Keratinocyte (primary cell): ENCODE measurements at places on chromosomes 4 and X. TPM values are rescaled to one million over a fixed set of nuclear protein-coding genes. Genes with fewer than 3 reads are reported as not detected.

GLRB gene
- polyA plus RNA-seq, result 0.77 to 1.0 TPM (median 0.80 TPM) in 3 replicates

PNMA3 gene
- polyA plus RNA-seq, result 0.03 TPM in 1 of 3 replicates, not detected in the others

RBM47 gene
- polyA plus RNA-seq, result 6.8 to 7.2 TPM (median 6.9 TPM) in 3 replicates

ERCC6L gene
- polyA plus RNA-seq, result 0.52 to 4.1 TPM (median 3.4 TPM) in 3 replicates

USP27X gene
- 2.8 to 3.1 TPM (median 3.0 TPM) in 3 replicates for polyA plus RNA-seq

SLC9B1 gene
- 0.07 to 0.26 TPM in 2 of 3 replicates, not detected in the other for polyA plus RNA-seq

CXCL13 gene
- not detected in 3 replicates for polyA plus RNA-seq

SMIM10L2A gene
- 0.31 to 1.3 TPM (median 0.49 TPM) in 3 replicates for polyA plus RNA-seq

ZBTB33 gene
- polyA plus RNA-seq, result 7.3 to 13.4 TPM (median 10.2 TPM) in 3 replicates

GAGE12H gene
- not detected in 3 replicates for polyA plus RNA-seq

- no peak for DNase-seq
Observed at GRCh38 chr4:40455340-40455902, 120.3 kb downstream of the CHRNA9 start.

GRCh38 chrX:127138218-127138617 lies 318.7 kb downstream of the PRR32 start:
- DNase-seq, result no peak

- no peak for DNase-seq
Observed at GRCh38 chrX:72094894-72095293, 36.8 kb downstream of the RTL5 start.

DNA sequence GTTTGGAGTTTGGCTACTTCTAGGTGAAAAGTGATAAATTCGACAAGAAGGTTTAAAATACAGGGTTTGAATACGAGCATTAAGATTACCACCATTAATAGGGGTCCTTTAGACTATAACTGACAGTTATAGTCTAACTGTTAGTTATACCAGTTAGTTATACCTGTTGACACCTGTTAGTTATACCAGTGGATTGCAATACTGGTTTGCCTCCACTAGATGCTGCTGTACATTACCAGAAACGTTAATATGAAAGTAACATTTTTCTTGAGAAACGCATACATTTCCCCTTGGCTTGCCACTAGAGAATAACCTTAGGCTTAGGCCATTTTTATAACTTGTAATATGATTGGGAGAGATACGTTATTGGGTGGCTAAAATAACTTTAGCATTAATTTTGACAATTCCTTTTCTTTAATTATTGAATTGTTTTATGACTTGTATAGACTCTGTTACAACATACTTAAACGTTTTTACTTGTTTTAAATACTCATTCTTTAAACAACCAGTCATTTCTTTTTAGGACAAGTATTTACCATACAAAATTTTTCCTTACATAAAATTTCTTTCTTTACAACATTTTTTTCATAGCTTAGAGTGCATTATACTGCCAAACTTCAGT lies 911.2 kb downstream of the FSTL5 start:
- no peak for DNase-seq

GRCh38 chr4:151906438-151906837 lies 145.6 kb upstream of the GATB start:
- no peak for DNase-seq

DNA sequence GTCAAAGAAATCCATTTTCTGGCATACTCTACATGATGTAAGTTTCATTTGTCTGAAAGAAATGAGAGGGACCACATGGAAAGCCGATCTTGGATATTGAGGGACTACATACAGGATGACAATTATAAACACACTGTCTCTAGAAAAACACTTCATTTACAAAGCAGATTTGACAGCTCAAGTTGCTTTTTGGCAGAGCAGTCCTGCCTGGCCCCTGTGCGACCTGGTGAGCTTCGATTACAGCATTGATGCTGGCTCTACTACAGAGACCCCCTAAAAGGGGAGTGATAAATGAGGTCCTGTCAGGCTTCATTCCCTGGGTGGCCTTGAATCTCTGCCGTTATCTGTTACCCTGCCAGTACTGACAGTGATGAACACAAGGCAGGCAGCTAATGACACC lies 215.2 kb upstream of the NOCT start:
- DNase-seq, result no peak

- no peak for DNase-seq
Observed at GRCh38 chr4:55356991-55357461, 11.0 kb downstream of the SRD5A3 start.

DNA sequence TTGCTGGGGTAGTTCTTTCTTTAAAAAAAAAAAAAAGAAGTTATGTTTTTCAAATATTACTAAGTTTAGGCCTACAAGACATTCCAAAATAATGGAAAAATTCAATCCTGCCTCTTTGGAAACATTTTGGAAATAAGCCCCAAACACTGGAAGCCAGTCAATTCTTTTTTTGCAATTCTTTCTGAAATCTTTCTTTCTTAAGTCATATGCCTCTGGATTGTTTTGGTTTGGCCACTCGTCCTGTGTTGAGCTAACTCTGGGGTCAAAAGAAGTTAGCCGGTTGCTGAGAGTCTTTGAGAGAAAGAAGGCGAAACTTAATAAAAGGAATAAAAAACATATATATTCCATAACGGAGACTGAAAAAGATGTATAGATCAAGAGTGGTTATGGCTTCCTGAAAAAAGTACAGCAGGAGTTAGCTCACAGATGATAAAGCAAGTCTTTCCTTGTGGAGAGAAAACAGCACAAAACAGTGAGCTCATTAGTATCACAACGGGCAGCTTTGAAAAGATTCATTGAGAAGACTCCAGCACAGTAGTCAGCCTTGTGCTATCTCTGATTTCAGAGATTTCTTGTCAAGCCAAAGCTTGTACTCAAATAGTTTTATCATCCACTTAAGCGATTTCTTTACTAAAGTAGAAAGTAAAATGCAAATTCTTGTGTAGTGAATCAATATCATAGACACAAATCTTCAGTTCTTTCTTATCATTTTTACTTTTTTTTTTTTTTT lies 64.8 kb downstream of the PLS3 start:
- DNase-seq, result no peak

DNA sequence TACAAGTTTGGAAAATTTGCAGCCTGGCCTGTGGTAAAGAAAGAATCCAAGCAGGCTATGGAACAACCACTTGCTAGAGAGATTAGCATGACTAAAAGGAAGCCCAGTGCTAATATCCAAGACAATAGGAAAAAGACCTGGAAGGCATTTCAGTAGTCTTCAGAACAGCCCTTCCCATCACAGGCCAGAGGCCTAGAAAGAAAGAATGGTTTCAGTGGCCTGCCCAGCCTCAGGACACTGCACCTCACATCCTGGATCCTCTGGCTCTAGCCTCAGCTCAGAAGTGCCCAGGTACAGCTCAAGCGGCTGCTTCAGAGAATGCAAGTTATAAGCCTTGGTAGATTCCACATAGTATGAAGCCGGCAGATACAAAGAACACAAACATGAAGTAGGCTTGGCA lies 449.8 kb upstream of the AR start:
- no peak for DNase-seq

GRCh38 chr4:173057442-173057841 lies 111.2 kb upstream of the GALNT7 start:
- no peak for DNase-seq

DNA sequence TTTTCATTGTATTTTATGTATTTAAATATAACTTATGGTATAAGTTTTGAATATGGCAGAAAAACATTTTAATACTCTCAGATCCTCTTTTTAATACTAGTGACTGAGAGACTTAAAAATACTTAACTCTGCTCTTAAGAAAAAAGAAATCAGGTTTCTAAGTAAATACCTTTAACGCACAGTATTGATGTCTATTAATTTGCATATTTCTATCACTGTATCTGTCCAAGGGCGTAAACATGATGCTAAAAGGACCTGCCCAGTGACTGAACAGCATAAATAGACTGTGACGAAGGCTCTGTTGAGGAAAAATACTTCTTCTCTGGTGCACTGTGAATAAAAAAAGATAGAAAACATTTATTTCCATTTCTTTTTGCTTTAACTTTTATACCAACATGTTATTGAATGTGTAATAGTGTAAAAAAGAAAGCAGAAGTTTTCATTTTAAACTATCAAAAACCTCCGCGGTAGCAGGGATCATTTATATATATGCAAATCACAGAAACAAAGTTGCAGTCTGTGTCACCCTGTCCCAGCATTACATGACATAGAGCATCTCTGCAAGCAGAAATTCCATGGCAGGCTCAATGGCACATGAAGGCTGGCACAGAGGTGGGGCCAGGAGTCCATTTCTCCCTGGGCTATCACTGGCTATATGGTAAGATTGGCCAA lies 75.4 kb downstream of the ZAR1 start:
- DNase-seq, result no peak

DNA sequence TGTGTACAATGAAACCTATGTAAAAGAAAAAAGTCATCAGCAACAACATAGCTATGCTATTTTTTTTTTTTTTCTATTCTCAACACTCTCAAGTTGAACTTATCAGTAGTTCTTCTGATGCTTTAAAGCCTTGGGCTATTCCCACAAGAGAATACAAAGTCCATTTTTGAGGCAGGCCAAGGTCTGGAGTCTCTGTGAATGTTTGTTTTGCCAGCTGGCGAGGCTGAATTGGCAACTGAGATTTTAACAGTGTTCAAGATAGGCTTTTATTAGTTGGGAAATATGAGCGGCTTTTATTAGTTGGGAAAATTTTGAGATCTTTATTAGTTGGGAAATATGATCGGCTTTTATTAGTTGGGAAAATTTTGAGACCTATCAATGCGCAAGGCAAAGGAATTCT lies 336.6 kb downstream of the SLITRK2 start:
- DNase-seq, result no peak
